ENCODE measurements at places on chromosomes 11 and 22. TPM values are rescaled to one million over a fixed set of nuclear protein-coding genes. Genes with fewer than 3 reads are reported as not detected.
A peak's percentile ranks its signal among the peaks of the same experiment; 100 is the strongest.

Gene PRODH
- 0.03 TPM for polyA plus RNA-seq

Gene KCNJ4
- not detected for polyA plus RNA-seq

Gene FBLN1
- 1.1 TPM for polyA plus RNA-seq

Gene NEAT1
- polyA plus RNA-seq = 34.4 TPM

Gene UPK3A
- not detected for polyA plus RNA-seq

Gene MUS81
- 64.5 TPM for polyA plus RNA-seq

DNA sequence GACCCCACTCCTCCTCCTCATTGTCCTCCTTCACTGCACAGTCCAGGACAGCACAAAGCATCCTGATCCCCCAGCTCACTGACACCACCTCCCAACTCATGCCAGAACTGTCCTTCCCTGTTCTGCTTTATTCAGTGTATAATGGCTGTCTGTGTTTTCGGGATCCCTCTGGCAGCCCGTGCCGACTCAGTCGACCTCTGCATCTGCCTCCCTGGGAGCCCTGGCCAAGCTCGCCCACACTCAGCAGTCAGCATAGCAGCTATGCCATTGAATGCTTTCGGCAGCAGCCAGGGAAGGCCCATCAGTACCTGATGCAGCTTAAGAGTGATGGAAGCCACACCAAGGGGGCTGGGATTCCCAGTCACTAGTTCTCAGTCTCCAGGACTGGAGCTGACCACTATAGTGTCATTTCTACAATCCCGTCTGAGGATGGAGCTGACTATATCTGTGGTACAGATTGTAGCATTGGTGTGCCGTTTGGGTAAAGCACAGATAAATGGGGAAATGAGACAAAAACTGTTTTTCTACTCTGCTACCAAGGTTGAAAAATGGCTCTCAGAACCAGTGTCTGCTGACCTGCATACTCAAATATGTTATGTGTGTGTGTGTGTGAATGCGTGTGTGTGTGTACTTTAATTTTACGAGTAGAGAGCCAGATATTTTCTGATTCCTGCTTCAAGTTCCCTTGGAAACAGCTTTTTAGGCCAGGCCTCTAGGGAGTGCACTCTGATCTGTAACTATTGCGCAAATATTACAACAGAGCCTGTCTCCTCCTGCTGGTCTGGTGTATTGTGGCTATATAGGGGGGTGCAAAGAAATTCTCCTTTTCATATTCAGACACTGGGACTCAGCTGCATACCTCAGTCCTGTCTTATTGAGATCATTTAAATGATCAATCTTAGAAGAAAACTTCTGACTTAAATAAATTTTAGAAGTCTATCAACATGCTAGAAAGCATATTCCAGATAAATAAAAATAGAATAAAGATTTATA lies 78.8 kb upstream of the TOP3B start:
- DNase-seq = no peak

- no peak for DNase-seq
Measured at GRCh38 chr11:110798201-110798900, 86.1 kb upstream of the ARHGAP20 start.

DNA sequence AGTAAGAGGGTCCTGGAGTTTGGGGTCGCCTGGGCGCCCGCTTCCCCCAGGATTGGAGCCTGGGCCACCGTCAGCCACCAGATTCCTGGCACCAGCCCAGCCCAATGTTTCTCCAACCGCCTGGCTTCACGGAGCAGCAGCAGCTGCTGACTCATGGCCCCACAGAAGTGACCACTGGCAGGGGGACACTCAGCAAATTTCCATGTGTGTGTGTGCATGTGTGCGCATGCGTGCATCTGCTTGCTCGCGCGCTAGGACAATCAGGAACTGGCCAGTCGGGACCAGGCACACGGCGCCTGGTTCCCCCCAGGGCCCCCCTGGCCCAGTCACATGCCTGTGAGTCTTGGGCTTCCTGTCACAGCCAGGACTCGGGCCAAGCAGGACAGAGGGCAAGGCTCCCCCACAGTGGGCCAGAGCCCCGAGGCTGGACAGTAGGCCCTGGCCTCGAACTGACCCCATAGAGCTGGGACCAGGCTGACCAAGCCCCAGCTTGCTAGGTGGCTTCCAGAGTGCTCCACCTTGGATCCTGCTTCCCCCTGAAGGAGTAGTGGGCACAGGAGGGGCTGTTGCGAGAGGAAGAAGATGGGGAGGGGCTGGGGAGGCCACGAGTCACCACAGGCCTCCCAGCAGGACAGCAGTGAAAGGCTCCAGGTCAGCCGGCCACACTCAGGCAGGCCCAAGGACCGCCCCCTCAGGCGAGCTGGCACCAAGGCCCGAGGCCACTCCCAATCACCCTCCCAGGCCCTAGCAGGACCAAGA lies 3.2 kb downstream of the CTSD start:
- DNase-seq = peak; percentile 40

Measured in endothelial cell of umbilical vein (primary cell).